Stimulated activated CD4-positive, alpha-beta T cell treated with anti-CD3 and anti-CD28 coated beads, Interleukin-4, amount 100 ng/mL, for 1 hour (primary cell): ENCODE measurements at places on chromosomes 1 and 21.

GRCh38 chr1:229886636-229887035 lies 180.4 kb upstream of the GALNT2 start:
- no peak for DNase-seq

DNA sequence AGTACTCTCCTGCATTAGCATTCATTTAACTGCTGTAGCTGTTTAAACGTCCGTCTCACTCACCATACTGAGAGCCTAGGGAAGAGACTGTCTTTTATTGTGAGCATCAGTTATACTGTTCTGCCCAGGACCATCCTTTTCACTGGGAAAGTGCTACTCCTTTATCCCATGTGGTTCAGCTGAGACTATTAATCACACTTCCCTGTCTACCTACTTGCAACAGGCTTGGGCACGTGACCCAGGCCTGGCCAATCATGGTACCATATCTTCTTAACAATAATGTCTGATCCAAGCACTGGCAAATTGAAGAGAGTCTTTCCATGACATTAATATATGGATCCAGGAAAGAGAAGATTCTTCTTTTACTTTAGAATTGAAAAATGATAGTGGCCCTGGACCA lies 108.1 kb downstream of the TM2D1 start:
- no peak for DNase-seq

- DNase-seq = no peak
These were observed 40.6 kb downstream of the AKNAD1 start for GRCh38 chr1:108816049-108816893.

GRCh38 chr1:212683357-212683722 lies 16.3 kb downstream of the BATF3 start:
- DNase-seq = peak; percentile 30

GRCh38 chr1:17060306-17060749 lies 6.5 kb upstream of the SDHB start:
- DNase-seq = no peak

GRCh38 chr1:208084220-208084619 lies 160.0 kb downstream of the PLXNA2 start:
- DNase-seq = no peak

- DNase-seq = no peak
These were observed 42.8 kb downstream of the GFI1 start for GRCh38 chr1:92443893-92444292.

DNA sequence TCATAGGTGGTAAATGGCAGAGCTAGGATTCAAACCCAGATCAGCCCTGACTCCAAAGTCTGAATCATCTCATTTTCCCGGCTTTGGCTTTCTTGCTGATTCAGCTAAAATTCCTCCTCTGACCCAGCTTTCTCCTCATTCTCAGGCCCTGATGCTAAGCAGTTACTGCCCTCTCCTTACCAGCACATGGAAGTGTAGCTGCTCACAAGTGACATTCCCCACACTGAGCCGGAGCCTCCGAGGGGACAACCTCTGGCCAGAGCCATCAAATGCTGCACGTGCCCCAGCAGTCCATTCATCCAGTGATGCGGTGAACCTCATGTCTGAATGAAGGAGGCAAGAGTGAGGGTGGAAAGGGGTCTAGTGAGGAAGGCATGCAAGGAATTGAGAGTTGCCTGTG lies 11.1 kb downstream of the ITGA10 start:
- DNase-seq = no peak

DNA sequence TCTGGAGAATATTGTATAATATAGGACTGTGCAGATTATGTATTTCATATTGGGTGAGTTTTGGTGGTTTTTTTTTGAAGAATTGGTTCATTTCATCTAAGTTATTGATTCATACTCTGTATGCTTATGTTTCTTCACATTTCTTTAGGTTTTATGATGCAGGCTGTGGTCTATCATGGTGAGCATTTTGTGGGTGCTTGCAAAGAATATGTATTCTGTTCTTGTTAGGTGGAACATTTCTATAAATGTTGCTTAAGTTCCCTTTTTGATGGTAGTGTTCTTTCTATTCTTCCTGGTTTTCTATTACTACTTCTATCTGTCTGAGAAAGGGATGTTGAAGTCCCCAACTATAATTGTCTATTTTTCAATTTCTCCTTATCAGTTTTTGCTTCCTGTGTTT lies 42.6 kb downstream of the PKN2 start:
- no peak for DNase-seq

DNA sequence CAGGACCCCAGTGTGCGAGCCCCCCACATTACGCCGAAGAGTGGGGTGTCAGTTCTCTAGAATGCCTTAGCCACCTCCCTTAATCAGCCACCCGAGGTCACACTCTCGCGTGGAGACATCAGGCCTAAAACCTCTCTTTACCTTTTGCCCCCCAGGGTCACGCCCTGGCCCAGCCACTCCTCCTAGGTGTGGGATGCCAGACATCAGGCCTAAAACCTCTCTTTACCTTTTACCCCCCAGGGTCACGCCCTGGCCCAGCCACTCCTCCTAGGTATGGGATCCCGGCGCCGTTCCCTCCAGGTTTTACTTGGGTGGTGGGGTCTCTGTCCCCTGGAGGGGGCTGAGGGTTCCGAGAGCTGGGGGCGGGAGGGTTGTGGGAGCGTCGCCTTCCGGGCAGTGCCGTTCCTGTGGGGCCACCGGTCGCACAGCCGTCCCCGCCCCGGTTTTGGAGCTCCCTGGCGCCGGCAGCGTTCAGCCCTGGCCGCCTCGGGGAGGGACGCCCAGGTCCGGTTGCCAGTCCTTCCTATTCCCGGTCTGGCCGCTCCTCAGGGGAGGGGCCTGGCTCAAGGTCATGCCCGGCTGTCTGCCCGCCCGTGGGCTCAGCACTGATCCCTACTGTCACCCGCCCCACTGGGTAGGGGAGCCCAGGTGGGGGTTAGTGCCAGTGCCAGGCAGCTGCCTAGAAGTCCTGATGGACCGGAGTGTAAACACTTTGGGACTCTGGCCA lies 882 bp downstream of the VPS13D start:
- no peak for DNase-seq

DNA sequence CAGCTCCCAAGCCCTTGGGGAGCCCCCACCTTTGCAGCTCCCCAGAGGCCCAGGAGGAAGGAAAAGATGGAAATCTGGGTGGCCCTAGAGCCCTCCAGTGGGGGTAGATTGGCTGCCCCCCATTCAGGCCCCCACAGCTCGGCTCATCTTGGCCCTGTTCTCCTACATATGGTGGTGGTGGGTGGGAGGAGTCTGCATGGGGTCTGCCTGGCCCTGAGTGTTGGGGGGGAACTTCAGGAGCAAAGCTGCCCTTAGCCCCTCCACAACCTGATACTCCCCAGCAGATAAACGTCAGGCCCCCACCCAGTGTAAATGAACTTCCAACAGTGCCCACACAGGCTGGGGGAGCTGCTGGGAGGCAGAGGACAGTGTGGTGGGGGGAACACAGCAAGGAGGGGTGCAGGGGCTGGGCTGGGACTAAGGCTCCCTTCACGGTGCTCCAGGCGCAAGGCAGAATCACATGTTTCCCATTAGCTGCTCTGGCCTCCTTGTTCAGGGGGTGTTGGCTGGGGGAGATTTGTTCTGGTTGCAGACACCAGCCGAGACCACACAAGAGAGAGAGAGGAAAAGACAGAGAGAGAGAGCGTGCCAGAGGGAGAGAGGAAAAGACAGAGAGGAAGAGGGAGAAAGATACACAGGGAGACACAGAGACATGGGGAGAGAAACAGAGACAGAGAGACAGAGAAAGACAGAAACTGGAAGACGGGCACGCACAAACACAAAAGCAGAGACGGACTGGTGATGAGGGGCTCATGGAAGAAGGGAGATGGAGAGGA lies 42.6 kb downstream of the AHDC1 start:
- DNase-seq = no peak

GRCh38 chr1:178020968-178021640 lies 51.2 kb upstream of the SEC16B start:
- DNase-seq = no peak

DNA sequence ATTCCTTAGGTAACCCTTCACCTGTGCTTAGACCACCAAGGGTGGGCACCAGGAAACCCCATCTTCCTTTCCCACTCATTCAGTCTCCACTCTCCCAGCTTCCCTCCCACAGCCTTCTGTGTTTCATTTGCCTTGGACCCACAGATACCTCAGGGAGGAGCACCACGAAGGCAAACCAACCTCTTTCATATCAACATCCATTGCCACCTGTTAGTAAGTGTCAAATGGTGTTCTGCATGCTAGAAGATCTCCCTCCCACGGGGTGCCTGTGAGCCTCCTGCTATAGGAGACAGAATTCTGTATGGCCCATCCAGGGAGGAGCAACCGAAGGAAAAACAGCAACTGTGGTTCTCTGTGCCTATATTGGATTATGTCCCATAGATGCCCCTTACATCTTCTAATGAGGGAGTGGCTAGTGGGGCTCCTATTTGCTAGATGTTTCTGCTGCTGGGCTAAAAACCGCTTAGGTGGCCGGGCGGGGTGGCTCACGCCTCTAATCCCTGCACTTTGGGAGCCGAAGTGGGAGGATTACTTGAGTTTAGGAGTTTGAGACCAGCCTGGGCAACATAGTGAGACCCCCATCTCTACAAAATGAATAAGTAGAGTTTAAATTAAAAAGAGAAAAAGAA lies 25.6 kb upstream of the SCCPDH start:
- DNase-seq = no peak

DNA sequence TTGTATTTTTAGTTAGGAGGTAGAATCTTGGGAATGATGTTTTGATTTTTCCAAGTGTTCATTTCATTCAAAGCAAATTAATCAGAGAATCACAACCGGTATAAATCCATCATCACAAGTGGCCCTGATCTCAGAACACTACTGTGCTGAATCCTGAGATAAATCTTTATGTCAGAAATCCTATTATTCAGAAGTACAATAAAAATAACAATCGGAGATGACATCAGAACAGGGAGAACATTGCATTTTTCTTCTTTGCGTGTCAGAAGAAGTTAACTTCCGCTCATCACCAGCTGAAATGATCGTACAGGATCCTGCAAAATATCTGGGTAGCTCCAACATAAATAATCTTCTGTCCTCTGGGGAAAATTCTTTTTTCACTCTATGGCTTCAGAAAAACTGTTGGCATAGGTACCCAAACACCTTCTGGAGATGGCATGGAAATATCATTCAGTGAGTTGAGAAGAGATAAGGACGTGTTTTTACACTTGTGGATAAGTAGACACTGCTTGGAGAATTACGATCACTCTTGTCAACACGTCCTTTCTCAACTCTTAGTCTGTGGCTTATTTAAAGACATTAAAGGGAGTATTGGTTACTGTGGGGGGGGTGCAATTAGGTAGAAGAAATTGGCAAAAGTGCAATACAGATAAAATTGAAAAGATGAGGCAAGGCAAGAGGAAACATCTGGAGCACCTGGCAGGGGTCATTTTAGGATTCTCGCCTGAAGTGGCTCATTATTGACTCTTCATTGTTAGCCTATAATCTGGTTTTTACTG lies 46.9 kb upstream of the SMYD2 start:
- no peak for DNase-seq

- no peak for DNase-seq
These were observed 157.9 kb downstream of the DHRS3 start for GRCh38 chr1:12460121-12460520.

DNA sequence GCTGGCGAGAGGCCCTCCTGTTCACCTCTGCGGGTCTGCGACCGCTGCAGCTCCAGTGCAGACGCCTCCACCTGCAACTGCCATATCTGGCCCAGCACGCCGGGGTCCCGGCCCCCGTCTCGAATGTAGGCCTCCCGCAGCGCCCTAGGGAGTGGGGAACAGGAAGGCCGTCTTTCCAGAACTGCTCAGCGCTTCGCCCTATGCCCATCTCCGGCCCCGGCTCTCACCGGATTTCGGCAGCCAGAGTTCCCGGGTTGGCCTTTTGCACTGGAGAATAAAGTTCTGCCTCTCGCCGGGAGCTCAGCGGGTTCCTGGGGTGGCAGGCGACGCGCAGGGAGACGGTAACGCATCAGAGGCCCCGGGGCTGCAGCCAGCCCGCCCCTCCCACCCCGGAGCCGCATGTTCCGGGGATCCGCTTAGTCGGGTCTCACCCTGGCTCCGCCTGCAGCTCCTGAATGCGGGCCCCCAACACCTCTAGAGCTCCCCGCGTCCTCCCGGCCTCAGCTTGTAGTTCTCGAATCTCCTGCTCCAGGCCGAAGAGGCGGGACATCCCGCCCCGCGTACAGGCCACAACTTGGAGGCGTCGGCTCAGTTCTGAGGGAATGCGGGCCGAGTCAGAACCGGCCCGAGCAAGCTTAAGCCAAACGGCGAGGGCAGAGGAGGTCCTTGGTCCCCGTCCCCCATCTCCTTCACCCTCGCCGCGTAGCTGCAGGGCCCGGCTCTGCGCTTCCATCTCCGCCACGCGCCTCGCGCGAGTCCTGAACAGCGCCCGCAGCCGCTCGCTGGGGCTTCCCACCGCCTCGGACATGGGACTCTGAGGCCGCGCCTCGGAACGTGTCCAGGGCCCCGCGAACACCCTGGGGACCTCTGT lies 1.1 kb downstream of the CCDC17 start:
- no peak for DNase-seq

DNA sequence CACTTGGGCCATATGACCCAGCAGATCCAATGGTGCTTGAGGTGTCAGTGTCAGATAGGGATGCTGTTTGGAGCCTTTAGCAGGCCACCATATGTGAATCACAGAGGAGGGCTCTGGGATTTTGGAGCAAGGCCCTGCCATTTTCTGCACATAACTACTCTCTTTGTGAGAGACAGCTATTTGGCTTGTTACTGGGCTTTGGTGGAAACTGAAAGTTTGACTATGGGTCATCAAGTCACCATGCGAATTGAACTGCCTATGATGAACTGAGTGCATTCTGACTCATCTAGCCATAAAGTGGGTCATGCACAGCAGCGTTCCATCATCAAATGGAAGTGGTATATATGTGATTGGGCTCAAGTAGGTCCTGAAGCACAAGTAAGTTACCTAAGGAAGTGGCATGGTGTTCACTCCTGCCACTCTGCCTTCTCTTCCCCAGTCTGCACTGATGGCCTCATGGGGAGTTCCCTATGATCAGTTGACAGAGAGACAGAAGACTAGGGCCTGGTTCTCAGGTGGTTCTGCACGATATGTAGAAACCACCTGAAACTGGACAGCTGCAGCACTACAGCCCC lies 447.3 kb downstream of the AGBL4 start:
- no peak for DNase-seq

DNA sequence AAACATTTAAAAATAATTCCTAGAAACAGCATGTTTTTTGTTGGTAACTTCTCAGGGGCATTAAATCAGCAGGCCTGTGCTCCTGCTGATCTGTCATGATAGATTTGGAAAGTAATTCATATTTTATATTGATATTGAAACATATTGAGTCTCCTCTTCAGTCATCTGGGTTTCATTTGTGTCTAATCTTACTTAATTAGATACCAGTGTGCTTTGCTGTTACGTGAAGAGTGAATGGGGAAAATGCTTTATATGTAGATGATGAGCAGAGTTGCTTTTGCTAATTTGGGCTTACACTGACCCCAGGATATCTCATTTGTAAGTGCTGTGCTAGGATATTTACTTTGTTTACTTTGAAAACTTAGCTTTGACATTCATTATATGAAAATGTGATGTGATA lies 45.9 kb downstream of the CHRM3 start:
- DNase-seq = no peak

GRCh38 chr1:38444770-38445442 lies 398.3 kb upstream of the POU3F1 start:
- no peak for DNase-seq

GRCh38 chr21:34518301-34518700 lies 6.3 kb upstream of the KCNE1 start:
- DNase-seq = no peak
